ENCODE measurements at places on chromosomes 3 and 15.

DNA sequence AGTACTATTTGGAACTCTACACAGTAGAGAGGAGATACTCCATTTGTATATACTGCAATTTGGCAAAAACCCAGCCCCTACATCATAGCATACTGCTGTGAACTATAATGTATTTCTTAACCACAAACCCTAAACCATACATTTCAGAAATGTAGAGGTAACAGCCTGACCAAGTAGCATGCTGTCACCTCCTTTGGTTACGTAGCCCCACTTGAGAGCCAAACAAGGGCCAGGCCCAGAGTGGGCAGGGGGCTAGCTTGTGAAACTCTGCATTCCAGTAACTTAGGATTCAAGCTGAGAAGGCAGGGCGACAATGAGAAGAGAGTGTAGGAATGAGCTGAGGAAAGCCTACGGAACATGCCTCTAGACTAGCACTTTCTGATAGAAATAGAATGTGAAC, 135.8 kb downstream of the GREM1 start:
- no peak for DNase-seq

DNA sequence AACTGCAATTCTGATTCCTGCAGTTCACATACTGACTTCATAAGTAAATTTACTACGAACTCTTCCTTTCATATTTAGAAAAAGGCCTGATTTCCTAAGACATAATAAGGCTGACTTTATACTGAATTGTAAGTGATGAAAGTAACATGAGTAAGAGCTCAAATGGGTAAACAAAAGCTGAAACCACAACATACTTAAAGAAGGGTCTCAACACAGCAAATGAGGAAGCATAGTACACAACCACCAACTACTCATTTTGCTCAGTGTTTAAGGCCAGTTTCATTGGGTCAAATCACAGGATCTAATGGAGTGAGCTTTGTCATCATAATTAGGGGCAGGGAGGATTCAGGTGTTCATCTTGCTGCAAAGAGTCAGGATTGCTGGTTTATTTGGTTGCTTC, 81.4 kb downstream of the SETD2 start:
- DNase-seq = no peak

- no peak for DNase-seq
Observed at GRCh38 chr15:34610354-34610753, 26.9 kb upstream of the GOLGA8B start.

DNA sequence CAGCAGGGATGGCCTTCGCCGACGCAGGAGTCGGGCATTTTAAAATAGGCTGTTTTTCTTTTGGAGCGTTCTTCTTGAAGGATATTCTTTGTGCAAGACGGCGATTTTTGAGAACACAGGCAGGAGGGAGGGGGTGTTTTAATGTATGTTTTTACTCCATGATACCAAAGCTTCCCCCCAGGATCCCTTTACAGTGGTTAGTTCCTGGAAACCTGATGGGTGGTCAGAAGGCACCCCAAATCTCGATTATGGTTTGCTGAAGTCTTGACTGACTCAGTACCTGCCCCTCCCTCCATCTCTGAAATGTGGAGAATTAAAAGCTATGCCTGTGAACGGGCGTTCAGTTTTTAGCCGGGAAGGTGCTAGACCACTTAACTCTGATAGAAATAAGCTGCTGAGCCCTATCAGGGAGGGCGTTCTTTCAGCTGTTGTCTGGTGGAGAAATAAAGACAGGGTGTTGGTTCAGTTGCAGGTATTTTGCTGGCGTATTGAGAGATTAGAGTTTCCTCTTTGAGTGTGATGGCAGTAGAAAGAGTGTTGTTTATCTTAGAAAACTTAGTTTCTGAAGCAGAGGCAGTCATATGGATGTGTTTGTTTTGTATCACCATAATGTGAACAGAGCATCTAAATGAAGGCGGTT, 3.4 kb downstream of the IGF1R start:
- DNase-seq = no peak

DNA sequence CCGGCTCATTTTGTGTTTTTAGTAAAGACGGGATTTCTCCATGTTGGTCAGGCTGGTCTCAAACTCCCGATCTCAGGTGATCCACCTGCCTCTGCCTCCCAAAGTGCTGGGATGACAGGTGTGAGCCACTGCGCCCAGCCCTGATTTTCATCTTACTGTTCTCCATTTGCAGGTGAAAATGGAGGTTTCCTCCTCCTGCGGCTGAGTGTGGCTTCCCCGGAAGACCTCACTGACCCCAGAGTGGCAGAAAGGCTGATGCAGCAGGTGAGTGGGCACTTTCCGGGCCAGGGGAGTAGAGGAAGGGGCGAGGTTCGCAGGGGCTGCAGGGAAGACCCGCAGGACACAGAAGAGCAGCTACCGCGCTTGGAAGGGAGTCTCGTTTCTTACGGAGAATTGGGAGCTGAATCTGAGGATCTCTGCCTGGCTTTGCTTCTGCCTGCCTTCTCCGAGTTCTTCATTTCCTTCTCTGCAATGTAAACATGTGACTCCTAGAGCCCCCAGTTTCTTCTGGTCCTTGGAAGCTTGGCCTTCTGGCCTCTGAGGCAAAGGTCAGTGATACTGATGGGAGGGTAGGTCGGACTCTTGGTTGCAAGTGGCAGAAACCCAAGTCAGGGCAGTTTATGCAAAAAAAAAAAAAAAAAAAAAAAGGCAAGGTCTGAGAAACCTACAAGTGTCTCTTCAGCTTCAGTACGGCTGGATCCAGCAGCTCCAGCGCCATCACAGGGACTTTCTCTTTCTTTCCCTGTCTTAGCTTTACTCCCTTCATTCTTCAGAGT, 8.9 kb downstream of the MUC20 start:
- DNase-seq = no peak

DNA sequence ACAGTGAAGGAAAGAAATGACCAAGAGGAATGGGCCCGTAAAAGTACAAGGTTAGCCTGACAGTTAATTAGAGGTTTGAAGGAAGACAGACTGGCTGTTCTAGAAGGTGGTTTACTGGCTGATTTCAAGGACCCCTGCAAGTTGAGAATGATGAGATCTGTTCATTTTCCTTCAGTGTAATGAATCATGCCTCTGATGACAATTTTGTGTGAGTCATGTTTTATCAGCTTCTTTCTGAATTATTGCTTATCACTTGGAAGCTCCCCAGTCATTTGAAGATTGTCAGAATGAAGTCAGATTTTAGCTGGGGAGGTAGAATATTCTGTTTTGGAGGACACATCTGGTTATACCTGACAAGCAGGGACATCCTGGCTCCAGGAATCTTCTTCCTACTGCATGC, 50.6 kb downstream of the DRD3 start:
- DNase-seq = no peak

DNA sequence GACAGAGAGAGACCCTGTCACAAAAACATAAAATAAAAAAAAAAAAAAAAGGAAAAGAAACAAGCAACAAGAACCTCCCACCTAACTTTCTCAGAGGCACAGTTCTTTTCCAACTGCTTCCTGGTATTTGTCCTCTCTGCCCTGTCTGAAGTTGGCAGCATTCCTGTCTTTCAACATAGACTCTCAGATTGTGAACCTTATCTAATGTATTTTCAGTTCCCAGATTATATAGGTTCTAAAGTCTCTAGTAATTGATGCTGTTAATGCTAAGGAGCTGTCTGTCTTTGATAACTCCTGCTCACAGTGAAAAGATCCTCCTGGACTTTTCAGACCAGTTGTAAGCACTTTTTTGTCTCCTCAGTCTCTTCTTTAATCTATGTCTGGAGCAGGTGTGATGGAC, 199.5 kb upstream of the P2RY1 start:
- DNase-seq = no peak

DNA sequence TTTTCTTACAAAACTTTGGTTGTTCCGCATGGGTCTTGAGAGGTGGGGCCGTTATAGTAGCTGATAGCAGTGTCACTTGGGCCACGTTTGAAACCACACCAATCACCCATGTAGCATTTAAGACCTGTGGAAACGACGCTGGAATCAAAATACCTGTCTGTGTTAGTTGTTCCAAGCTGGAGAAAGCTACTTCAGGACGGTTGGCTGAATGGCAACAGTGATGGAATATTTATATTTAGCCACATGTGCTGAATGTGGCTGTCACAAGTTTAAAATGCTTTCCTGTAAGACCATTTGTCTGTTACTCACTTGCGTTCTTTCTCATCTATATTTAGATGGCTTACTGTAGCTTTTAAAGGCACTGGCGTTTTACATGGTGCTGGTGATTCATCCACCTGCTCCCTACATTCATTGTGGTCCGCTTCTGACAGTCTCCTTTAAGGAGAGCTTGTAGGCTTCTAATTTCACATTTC, 1.4 kb downstream of the DNAJA4 start:
- no peak for DNase-seq

DNA sequence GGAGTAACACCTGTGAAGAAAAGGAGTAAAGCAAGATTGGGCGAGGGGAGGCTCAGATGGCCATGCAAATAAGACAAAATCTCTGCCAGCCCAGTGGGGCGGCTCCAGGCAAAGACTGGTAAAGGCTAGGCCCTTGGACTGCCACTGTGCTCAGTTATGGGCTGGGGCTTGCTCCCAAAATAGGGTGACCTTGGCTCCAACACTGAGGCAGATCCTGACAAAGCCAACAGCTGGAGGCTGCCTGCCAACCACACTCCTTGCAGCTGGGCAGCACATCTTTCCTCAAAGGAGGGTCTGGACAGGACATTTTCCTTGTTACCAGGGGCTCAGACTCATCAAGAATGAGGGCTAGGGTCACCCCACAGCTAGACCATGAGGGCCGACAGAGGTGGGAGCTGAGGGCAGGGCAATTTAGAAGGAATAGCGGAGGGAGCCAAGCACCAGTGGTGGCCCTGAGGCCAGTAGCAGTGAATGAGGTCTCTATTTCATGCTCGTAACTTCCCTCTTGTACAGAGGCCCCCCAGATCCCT, 86.1 kb downstream of the CHRD start:
- no peak for DNase-seq

DNA sequence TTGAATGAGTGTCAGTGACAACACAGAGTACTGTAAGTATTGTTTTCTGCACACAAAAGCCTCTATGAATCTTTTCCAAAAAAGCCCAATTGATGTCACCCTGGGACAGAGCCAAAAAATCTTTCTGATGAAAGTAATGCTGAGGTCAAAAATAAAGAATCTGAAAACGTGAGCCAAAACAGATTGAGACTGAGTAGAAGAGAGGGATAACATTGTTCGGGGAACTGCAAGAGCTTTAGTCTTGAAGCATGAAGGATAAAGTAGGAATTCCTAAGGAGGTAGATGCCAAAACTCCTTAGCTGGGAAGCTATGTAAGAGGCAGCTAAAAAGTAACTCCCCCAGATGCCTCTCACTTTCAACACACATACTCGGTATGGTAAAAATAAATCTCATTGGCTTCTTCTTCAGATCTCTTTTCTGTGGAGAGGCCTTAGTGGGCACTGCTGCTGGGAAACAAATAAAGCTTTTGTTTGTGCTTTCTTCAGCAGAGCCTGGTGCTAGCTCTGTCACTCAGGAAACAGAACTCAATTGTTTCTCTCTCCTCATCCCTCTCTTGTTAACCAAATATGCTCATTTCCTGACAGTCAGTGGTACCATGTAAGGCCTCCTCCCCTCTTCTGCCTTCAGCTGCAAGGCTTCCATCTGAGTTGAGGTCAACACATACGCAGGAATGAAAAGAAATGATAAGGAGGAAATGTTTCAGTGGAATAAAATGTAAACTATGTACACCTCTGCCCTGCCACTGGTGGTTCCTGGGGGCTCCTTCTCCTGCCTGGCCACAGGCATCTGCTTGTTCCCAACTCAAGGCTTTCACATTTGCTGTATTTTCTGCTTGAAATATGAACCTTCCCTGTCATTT, 58.1 kb downstream of the CD200 start:
- DNase-seq = no peak

- DNase-seq = no peak
Observed at GRCh38 chr3:188888321-188889053, 283.3 kb upstream of the TPRG1 start.

DNA sequence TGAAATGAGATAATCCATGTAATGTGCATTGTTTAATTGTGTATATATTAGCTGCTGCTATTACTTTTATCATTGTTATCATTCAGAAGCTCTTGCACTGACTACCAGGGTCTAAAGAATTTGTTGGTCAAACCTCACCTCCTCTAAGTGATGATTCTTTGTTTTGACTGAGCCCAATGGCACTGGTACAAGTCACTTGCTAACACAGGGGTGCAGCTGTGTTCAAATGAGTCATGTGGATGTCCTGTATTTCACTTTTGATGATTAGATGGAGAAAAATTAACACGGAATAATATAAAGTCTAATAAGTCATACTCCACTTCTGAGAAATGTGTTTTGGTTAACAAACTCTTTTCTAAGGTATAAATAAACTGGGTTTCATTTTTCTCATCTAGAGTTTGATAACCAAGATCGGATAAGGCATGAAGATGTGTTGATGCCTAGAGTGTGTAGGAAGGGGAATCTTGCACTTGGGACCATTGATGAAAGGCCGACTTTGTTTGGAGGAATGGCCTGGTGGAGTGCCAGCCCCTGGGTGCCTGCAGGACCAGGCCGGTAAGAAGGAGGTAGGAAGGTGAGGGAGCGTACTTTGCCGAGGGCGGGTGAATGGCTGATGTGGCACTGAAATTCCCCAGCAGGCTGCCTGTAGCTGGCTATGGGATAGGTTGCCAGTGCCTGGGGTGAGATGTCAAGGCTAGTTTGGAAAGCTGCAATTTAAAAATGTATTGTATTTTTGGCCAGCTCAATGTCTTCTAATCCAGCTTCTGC, 244.7 kb upstream of the ZPLD1 start:
- no peak for DNase-seq

DNA sequence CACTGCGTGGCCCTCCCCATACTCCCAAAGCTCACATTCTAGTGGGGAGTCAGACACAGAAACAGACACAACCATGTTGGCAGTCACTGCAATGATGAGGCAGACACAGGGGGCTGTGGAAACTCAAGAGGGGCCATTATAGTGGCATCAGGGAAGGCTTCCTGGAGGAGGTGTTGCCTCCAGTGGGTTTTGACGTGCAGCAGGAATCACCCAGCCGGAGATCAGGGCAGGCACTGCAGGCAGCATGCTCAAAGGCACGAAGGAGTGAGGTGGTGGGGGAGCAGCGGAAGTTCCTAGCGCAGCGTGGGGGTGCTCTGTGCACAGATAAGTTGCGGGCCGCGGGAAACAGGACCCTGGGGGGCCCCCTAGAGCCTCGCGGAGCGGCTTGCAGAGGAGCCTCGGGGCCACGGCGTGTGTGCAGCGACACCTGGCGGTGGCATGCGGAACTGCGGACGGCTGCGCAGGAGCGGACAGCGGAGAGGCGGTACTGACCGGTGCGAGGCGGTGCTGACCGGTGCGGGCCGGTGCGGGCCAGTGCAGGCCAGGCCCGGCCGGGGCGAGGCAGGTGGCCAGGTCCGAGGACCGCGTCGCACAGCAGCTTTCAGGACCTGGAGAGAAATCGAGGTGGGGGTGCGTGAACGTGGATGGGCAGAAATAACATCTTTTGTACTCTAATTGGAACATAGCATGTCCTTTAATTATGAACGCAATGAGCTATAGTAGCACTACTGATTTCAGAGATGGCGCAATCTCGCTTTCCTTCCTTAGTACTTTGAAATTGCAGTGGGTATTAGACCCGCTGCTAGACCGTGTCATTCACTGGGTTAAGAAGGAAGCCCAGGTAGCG, 101.5 kb downstream of the FBLN2 start:
- peak; percentile 75 for DNase-seq

DNA sequence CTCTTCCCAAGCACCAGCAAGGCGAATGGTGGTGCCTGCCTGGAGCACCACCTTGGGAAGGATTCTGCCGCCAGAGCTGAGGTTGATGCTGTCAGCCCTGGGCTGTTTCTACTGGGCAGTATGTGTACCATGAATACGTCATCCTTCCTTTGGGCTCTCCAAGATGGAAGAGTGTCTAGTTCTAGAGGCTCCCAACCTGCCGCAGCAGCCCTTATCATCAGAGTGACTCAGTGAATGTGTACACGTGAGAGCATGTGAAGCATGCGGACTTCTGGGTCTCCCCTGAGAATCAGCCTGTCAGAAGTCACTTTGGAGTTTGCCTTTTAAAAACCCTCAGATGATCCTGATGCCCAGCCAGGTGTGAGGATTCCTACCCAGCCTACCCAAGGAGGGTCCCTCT, 20.9 kb downstream of the PLA2G4D start:
- DNase-seq = no peak

Measured in CD4-positive, alpha-beta T cell treated with Interferon gamma for 1 hour (primary cell).